ENCODE measurements at places on chromosomes 2 and 18. TPM values are rescaled to one million over a fixed set of nuclear protein-coding genes. Genes with fewer than 3 reads are reported as not detected.

DNA sequence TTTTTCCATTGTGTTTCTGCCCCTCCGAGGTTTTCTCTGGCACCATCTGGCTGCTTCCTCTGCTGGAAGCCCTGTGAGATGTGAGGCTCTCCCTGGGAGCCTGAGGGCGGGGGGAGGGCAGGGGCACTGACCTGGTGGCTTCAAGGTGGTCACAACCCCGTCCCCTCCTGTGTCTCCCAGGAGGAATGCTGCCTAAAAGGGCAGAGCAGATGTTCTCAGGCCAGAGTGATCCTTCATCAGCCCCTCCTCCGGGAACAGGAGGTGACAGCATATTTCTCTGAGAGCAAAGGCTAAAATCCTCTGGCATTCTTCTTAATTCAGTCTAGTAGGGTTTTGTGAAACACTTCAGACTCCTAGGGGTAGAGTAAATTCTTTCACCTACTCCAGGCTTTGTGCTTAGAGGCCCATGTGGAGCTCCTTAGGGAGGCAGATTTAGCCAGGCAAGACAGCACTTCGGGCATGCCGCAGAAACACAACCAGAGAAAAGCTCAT is 18.3 kb upstream of the GREB1 start:
- no peak for DNase-seq

The ASAP2 gene
- 59.4 TPM for total RNA-seq

DNA sequence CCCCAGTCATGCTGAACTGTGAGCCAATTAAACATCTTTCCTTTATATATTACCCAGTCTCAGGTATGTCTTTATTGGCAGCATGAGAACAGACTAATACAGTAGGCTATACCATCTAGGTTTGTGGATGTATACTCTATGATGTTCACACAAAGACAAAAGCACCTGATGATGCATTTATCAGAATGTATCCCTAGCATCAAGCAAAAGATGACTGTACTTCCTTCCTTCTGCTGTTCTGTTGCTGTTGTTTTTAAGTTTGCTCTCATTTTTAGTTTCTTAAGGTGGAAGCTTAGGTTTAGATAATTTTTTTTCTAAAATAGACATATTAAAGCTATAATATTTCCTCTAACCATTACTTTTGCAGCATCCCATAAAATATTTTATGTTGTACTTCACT is 12.4 kb downstream of the ZSCAN30 start:
- no peak for DNase-seq

GRCh38 chr2:208489687-208490086 is 83.1 kb downstream of the PTH2R start:
- DNase-seq, result no peak

DNA sequence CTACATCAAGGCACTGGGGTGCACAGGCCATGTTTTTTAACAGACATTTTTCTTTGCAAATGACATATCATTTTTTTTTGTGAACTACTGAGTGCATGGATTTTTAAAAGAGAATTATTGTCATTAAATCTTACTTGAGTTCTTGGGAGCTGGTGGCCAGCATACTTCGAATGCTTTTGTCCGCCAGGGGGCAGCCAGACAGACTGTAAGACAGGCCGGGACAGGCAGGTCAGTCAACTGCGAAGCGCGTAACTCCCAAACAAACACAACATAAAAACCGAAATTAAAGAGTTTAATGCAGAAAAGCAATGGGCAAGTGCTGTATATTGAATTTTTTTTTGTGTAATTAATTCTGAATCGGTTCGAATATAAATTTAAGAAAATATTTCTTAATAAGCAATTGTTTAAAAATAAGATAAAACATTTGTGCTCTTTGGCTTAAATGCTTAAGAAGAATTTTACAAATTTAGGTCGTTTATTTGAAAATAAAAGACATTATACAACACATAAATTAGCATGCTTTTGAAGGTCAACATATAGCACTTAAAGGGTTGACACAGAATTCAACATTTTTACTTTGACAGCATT is 142.2 kb upstream of the PXDN start:
- peak; percentile 55 for DNase-seq

DNA sequence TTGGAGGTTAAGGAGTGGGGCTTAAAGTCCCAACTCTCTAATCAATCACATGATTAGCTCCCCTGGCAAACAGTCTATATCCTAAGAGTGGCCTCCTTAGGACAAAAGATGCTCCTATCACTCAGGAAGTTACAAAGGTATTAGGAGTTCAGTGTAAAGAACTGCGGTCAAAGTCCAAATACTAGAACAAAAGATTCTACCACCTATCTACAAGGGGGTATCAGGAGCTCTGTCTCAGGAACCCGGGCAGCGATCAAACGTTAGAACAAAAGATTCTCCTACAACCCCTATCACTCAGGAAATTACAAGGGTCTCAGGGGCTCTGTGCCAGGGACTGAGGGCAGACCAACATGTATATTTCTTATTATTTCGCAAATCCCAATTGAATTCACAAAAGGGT is 58.0 kb downstream of the DTNB start:
- no peak for DNase-seq

DNA sequence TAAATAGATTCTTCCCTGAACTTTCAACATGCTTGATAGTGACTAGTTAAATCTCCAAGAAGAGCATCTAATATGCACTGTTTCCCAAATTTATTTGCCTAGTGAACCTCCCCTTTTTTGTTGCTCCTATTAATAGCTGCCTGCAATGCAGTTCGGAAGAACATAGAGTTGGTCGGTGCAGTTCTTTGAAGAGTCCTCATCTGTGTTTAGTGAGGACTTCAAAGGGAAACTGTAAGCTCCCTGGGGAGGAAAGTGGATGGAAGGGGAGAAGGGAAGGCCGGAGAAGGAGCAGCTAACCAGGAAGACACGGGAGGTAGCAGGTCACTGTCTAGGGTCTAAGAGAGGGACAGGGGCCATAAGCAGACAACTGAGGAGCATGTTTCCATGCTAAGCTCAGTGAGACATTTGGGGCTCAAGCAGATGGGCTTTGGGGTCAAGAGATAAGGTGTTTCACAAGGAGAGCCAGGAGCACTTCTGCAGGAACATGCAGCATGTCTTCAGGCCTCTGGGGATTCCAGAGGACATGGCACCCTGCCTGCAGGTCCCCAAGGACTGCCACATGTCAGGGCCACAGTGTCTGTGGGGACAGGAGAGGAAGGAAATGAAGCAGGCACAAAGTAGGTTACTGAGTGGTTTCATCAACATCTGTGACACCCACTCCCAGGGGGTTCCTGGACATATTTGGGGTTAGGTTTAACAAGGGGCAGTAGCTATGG is 48.7 kb upstream of the ANXA4 start:
- no peak for DNase-seq

The ZAP70 gene
- not detected for total RNA-seq

GRCh38 chr18:32634876-32635431 is 137.9 kb downstream of the KLHL14 start:
- no peak for DNase-seq

DNA sequence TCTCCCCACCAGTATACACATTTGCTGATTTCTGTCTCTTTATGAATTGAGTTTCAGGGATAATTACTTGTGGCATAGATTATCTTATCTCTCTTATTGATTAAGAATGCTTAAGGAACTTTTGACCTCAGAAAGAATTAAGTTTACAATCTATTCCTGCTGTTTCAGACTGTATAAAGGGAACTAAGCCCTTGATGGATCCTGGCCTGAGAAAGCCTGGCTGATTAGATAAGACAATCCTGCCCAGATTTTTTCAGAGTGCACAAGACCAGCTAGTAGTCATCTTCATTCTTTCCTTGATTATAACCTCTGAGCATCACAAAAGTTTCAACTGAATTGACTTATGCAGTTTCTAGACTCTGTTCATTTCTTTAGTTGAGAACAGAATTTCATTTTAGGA is 22.7 kb upstream of the TFPI start:
- no peak for DNase-seq

The KCNG2 gene
- not detected for total RNA-seq

DNA sequence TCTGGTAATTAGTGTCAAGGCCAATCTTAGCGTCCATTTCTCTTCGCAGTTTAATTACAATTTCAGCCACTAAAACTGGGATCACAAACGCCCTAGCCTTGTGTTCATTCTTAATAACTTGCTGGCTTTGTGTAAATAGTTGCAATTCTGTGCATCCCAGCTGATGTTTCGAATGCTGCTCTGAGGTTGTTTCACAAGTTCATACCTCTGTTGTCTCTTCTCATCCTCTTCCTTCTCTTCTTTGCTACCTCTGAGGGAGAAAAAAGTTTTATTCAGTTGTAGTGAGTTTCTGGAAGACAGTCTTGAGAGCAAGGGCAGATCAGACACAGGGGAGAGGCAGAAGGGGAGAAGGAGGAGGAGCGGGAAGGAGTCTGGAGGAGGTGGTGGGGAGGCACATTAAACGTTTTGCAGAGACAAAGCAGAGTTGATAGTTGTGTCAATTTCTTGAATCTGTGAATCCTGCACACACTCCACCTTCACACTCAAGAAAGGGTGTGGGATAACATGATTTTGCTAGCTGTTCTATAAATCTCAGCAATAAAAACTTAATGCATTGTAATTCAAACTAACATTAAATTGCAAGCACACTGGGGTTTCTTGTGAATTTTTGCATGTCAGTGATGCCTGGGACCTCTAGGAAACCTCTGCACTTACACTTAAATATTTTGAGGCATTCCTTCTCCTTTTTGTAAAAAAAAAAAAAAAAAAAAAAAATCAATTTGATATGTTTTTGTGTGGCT is 6.8 kb downstream of the MEIS1 start:
- DNase-seq, result no peak

The OST4 gene
- total RNA-seq, result 302 TPM

GRCh38 chr2:33167622-33168245 is 221.0 kb downstream of the LTBP1 start:
- no peak for DNase-seq

GRCh38 chr2:152930501-152930900 is 212.1 kb downstream of the ARL6IP6 start:
- DNase-seq, result no peak

DNA sequence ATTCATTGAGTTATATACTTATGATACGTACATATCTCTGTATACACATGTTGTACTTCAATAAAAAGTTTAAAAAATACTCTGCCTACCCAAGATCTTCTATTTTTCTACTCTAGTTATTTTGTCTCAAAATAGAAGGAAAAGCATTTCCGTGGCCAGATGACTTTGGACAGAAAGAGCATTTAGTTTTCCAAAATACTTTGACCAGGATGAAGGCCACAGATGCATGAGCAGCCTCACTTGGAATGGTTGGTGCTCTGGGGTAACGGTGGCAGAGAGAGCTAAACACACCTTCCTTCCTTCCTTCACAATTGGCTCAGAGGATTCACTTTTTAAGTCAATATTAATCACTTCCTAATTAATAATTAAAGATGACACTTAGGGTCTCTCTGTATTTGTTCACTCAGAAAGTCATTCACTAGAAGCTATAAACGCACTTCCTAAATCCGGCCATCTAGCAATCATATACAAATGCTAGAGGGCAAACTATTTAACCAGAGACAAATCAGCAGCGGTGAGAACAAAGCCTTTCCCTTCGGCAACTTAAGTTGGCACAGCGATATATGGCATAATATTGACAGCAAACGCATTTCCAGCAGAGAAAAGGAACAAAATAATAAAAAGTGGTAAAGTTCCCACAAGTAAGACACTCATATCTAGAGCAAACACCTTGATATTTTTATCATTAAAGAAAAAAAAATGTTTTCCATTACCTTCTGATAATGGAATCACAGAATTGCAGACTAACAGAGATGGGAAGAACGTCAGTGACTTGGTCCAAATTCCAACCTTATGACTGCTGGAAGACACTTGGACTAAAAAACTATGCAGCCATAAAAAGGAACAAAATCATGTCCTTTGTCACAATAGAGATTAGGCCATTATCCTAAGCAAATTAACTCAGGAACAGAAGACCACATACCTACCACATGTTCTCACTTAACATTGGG is 55.9 kb upstream of the NARS1 start:
- DNase-seq, result no peak

DNA sequence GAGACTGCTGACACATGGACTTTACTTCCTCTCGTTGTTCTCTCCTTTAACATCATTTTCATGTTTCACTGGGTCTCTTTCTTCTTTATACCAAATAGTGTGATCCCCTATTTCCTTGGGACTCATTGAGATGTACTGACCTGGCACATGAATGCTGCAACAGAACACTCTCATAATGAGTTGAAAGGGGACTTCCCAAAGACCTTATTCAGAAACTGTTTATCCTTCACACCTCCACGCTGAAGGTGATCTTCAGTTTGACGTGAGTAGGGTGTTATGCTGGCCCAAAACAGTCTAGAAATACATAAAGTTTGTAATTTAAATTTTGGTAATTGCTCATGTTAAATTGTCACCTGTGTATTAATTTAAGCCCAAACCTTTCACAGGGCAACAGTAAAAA is 1096.8 kb upstream of the GYPC start:
- DNase-seq, result no peak

The GPR35 gene
- total RNA-seq, result 1.6 TPM

All from renal cortical epithelial cell (primary cell).